NCI-H446 (cell line): ENCODE measurements at places on chromosomes 1 and 21.

DNA sequence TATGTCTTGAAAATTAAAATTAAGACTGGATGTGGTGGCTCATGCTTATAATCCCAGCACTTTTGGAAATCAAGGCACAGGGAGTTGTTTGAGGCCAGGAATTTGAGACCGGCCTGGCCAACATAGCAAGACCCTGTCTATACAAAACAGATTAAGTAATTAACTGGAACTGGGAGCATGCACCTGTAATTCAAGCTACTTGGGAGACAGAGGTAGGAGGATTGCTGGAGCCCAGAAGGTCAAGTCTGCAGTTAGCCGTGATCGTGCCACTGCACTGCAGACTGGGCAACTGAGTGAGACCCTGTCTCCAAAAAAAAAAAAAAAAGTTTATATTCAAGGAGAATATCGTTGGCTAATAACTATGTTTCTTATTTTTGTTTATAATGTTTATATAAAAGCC is 139.2 kb downstream of the USP25 start:
- no peak for DNase-seq

- DNase-seq, result peak; percentile 24
Measured at GRCh38 chr1:27525296-27526272, 35.6 kb upstream of the WASF2 start.

DNA sequence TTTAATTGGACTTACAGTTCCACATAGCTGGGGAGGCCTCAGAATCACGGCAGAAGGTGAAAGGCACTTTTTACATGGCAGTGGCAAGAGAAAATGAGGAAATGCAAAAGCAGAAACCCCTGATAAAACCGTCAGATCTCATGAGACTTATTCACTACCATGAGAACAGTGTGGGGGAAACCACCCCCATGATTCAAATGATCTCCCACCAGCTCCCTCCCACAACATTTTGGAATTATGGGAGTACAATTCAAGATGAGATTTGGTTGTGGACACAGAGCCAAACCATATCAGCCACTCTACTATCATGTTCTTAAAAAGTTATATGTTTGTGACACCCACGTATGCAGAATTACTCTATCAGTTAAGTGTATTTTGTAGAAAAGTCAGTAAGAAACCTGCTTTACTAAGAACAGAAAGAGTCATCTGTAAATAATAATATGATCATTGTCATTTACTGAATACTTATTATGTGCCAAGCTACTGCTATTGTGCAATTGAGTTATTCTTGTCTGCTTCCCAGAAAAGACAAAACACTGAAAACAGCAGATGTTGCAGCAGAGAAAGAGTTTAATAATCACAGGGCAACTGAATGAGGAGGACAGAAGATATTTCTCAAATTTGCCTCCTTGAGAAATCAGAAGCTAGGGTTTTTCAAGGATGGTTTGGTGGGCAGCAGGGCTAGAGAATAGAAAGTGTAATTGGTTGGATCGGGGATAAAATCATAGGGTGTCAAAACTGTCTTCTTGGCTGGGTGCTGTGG is 207.7 kb upstream of the FGGY start:
- DNase-seq, result no peak

DNA sequence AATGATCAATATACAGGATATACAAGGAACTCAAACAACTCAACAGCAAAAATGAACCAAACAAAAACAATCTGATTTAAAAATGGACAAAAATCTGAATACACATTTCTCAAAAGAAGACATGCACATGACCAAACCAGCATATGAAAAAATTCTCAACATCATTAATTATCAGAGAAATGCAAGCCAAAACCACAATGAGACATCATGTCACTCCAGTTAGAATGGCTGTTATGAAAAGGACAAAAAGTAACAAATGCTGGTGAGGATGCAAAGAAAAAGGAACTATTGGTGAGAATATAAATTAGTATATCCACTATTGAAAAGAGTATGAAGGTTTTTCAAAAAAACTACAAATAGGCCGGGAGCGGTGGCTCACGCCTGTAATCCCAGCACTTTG is 42.0 kb downstream of the FCRL3 start:
- DNase-seq, result no peak

DNA sequence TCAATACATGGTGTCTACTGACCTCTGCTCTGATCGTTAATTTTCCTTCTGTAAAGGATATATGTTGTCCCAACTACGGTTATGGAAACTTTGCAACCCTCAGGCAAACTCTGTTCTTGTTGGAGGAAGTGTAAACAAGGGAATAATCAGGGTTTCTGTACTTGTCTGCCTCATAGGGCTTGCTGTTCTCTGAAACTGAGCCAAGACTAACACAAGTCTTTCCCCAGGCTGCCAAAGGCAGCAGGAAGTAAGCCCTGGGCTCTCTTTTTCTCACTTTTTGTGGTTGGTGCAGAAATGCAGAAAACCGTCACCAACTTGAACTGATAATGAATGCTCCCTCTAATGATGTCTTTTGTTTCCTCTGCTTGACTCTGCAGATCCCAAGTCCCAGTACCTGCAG is 7.6 kb downstream of the CYP4X1 start:
- no peak for DNase-seq

DNA sequence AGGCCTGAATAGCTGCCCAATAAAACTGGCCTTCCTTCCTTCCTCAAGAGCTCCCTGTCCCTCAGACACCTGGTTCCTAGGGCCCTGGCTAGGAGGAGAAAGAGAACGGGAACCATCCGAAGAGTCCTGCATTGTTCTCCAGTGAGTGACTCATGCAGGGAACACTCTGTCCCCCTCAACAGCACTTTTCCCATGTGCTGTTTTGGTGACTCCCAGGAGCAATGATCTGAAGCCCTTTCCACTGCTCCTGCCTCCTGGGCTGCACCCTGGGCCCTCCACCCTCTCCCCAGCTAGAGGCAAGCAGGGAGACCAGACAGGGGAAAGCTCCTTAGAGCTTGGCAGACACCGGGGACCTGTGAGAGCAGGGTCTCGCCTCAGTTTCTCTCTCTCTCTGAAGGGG is 18.9 kb downstream of the TNNT2 start:
- DNase-seq, result no peak

DNA sequence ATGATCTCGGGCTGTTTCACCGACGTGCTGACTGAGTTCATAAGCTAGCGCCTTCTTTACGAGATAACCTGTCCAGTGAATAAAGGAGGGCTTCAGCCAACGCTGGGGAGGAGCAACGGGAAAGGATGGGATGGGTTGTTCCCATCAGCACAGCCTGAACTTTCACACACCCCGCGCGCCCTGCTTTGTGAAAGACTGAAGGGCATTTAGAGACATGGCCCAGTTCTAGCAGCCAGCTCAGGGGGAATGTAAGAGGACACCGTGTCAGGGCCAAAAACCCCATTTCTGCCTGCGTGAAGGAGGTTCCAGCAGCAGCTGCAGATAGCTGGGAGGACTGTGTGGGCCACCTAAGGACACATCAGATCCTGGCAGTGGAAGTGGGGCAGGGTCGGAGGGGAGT is 255.1 kb upstream of the RAB4A start:
- DNase-seq, result no peak

DNA sequence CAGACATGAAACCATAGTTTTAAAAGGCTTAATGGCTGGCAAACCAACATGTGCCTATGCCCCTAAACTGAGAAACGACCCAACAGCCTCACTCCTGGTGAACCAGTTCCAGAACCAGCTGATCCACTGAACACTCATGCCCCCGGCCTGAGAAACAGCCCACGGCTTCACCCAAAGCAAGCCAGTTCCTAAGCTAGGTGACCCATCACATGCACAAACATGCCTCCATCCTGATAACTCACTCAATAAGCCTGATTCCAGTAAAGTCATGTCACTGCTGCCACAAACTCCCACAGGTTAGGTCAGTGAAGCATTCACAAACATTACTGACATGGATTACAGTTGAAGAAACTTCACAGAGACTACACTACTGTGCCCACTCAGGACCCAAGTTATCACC is 161.6 kb downstream of the USH2A start:
- DNase-seq, result no peak

DNA sequence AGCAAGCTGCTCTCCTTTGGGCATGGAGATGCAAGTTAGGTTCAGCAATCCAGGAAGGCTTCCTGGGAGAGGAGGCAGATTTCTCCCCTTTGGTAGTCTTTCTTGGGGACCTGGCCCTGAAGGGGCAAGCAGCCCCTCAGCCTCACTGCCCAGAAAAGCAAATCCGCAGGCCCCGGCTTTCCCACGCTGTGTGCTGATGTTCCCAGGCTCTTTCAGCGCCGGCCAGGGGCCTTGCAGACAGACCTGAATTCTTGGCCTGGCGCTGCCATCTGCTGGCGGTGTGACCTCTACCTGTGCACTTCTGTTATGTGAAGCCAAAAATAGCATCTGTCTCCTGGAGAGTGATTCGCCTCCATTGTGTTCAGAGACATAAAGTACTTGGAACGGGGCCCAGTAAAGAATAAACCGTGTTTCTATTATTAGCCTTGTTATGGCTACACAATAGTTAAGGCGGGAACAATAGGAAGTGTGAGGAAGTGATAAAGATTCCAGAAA is 64.8 kb downstream of the ALPL start:
- DNase-seq, result peak; percentile 71
